ENCODE measurements at places on chromosomes 4 and X.

- no peak for DNase-seq
These were observed 319.3 kb upstream of the PPARGC1A start for GRCh38 chr4:24209131-24209530.

GRCh38 chr4:26953770-26954423 is 93.3 kb downstream of the STIM2 start:
- no peak for DNase-seq

GRCh38 chr4:25723409-25723808 is 67.8 kb downstream of the SLC34A2 start:
- no peak for DNase-seq

DNA sequence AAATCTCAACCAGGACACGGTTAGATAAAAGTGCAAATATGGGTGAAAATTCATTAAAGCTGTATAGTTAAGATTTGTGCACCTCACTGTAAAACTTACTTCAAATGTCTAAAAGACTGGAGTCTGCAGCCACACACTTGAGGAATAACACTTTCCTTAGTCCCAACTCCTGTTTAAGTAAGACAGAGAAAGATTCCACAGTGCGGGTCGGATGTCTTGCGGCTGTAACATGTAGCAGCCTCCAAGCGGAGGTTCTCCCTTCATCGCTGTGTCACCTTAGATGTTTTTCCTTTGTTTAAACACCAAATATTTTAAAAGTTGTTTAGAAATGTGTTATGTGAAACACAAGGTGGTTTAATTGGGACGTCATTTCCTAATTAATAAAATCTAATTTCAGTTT is 905 bp upstream of the MAEA start:
- no peak for DNase-seq

DNA sequence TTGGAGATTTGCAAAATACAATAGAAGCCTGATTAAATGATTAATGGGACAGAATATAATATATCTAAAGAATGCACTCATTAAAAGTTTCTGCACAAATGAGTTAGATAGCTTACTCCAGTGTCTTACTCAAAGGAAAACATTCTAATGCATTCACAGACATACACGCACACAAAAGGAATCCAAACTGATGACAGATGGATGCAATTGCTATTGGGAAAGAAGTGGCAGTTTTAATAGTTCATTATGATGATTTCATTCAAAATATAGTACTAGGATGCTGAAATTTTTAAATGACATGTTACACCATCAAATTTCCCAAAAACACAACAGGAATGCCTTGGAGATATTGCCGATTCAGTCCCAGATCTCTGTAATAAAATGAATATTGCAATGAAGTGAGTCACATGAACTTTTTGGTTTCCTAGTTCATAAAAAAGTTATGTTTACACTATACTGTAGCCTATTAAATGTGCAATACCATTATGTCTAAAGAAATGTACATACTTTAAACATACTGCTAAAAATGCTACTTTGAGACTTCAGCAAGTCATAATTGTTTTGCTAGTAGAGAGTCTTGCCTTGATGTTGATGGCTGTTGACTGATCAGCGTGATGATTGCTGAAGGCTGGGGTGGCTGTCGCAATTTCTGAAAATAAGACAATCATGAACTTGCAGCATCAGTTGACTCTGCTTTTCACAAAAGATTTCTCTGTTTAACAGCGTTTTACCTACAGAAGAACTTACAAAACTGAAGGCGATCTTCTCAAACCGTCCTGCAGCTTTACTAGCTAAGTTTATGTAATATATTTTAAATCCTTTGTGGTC is 45.6 kb downstream of the BBS12 start:
- no peak for DNase-seq

DNA sequence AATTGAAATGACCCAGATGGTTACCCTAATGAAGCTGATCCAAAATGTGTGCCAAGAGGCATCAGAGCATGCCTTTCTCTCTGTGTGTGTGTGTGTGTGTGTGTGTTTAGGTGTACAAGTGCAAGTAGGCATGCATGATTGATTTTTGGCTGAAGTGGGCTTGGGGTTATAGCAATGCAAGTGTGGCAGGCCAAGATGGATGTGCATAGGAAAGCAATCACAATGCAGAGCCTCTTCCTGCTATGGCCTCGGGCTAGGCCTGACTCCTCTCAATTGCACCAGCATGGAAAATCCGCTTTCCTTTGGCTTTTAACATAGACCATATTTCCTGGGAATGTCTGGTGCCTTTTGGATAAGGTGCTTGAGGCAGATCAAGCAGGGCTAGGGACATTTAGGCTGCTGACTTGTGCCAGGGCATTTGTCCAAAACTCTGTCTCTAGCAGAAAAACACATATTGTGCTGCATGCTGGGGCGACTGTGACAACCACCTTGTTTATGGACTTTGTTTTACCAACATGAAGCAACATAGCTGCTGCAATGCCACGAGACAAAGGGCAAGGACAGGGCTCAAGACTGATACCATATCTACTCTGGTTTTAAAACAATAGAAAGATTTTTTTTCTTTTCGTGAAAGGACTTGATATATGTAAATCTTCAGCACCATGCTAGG is 395.7 kb downstream of the RAPGEF2 start:
- DNase-seq, result no peak

DNA sequence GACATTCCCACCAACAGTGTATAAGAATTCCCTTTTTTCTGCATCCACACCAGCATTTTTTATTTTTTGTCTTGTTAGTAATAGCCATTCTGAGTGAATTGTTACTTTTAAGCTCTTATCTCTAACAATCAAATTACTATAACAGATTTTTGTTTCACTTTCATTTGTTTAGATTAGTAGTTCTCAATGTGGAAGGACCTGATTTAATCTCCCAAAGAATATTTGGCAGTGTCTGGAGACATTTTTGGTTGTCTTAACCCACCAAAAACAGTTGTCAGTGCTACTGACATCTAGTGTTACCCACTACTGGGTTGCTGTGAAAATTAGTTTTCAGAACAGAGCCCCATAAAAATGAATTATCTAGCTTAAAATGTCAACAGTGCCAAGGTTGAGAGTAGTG is 37.9 kb downstream of the RUFY3 start:
- DNase-seq, result no peak

- no peak for DNase-seq
These were observed 84.0 kb downstream of the WWC2 start for GRCh38 chr4:183182873-183183725.

GRCh38 chr4:71379126-71379525 is 40.3 kb downstream of the SLC4A4 start:
- no peak for DNase-seq

DNA sequence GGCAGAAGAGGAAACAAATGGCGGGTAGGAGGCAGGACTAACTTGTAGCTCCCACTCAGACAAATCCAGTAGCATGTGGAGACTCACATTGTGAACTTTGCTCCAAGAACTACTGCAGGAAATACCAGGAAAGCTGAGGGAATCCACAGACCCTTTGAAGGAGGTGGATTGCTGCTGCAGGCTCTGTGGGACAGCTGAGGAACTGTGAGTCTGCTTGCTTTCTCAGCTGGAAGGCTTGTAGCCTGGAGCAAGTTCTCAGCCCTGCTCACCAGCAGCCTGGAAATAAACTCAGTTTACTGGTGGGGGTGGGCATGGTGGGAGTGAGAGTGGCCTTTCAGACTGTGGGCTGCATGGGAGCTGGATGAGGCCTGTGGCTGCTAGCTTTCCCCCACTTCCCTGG is 16.0 kb downstream of the RTL3 start:
- DNase-seq, result no peak

DNA sequence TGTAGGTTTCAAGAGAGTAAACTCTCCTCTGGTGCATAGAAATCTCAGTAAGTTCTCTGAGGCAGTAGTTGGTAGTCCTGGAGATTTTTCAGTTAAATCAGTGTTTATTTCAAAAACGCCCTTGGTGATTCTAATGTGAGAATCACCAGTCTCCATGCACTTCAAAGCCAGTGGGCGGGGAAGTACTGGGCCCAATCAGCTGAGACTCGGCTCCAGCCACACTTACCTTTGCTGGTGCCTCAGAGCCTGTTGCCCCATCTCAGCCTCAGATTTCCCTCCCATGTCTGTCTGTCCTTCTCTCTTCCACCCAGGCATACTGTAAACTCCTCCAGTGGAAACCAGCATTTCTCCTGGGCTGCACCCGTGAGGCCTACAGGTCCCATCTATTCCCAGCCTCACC is 7.4 kb upstream of the MGST2 start:
- no peak for DNase-seq

DNA sequence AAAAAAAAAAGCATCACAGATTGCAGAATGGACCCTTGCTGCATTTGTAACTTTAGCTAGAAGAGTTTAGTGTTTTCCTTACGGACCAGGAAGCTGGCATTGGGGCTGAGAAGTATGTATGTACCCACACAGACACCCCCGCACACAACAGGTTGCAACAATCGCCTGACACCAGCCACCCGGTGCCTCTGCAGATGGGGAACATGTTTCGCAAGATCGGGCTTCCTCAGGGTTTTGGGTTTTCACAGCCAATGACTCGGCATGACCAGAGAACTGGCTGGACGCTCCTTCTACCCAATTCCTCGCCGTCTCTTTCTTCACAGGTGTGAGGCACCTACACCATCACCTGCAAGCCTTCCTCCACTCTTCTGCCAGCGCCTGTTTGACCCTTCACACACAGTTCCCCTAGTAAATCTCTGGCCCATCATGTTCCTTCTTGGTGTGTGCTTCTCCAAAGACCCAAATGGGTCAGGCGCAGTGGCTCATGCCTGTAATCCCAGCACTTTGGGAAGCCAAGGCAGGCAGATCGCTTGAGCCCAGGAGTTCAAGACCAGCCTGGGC is 70.4 kb downstream of the DHRSX start:
- DNase-seq, result no peak

DNA sequence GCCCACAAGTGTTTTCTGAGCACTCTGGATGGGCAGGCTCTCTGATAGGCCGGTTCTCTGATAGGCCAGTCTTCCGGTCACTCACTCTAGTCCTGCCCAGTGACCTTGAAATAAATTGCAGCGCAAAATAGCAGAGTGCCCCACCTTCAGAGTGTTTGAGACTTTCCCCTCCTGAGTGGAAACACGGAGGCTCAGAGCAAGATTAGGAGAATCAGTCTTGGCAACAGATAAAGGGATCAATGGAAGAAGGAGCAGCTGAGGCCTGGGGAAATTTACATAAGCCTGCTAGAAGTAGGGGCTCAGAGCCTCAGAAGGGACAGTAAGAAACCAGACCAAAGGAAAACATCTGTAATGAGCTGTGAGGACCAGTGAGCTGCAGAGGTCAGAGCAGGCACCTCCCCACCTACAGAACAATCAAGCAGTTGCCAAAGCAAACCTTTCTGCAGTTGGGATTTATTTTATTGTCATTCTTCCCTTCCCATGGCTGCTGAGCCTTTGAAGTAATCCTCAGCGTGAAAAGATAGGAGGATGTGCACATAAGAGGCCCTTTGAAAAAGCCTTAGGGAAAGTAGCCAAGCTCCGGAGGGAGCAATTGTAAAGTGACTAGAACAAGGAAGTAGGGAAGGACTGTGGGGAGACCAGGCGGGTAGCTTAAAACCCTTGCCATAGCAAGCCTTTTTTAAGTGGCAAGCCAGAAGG is 89.1 kb upstream of the TSPAN5 start:
- DNase-seq, result no peak

GRCh38 chrX:40729598-40730584 is 5.5 kb downstream of the MED14 start:
- no peak for DNase-seq

DNA sequence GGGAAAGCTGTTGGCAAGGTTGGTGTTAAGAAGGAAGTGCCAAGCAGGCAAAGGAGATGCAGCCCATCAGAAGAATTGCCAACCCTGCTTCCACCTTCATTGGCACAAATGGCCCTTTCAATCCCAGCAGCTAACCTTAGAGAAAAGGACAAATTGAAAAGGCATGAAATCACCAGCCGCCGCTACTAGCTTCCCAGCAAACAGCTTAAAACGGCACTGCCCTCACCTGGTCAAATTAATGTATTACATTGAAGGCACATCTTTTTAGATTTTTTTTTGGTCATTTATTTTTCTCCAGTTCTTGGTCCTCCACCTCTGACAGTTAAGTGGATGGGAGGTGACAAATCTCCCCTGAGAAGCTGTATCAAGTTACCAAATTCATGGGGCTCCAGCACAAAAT is 51.0 kb upstream of the NHSL2 start:
- DNase-seq, result no peak

DNA sequence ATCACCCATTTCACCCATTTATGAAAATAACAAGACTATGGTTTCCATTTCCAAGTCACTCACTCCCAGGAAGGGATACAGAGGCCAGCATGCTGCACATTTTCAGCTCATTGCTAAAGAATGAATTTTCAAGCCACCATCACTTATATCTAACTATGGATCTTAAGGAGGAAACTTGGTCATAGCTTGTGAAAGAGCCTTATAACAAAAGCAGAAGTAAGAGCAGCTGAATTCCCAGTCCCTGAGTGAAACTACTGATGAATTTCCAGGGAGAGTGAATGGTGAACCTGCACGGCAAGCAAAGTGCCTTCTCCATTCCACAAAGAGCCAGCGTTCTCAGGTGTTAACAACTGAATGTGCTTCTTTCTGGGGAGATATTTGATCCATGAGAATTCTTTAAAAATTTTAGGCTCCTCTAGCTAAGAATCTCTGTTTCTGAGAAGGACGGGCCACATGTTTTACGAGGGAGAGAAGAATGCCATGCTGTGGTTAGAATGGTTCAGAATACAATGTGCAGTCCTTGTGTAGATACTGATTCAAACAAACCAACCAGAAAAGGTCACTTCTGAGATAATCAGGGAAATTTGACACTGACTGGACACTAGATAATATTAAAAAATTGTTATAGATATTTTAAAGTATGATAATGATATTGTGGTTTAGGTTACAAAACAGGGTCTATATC is 24.0 kb downstream of the BTC start:
- no peak for DNase-seq

DNA sequence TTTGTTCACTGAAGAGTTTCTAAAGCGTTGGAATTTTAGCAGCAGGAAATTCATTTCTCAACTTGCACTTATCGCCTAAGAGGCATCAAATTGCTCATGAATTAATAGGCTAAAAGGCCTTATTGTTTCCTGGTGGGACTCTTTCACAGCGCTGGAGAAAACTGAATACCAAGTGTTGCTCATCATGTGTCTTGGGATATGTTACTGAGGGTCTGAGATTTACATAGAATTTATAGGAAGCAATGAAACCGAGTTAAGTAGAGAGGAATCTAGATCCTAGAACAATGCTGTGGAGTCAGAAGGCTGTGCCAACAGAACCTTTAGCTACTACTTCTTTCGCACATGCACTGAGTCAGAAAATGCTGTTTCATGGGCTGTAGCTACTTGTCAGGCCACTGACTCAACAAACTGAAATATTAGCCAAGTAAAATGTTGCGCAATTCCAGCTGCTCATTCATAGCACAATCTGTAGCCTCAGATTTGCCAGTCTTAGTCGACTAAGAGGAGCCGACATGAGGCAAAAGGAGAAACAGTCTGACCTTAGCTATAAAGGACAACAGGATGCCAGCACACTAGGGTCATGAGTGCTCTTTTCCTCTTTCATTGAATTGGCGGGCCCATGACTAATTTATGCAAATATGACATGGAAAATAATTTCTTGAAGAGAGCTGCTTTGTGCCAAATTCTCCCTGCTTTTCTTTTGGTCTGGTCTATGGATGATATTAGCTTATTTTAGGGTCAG is 35.9 kb upstream of the CXCL8 start:
- no peak for DNase-seq

GRCh38 chrX:153469811-153470410 is 465 bp downstream of the HAUS7 start:
- no peak for DNase-seq
